GM19239 (cell line): ENCODE measurements at places on chromosomes 2 and 18.

DNA sequence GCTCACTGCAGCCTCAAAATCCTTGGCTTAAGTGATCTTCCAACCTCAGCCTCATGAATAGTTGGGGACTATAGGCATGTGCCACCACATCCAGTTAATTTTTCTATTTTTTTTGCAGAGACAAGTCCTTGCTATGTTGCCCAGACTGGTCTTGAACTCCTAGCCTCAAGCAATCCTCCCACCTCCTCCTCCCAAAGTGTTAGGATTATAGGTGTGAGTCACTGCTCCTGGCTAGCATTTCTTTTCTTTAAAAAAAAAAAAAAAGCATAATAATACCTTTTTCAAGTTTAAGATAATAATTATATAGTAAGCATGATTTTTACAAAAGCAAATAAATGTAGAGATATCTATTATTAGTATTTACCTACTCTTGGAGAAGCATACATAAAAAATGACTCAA is 36.1 kb downstream of the PPP4R1 start:
- DNase-seq = no peak

- DNase-seq = no peak
These were observed 35.5 kb downstream of the ZNF532 start for GRCh38 chr18:58900015-58900649.

DNA sequence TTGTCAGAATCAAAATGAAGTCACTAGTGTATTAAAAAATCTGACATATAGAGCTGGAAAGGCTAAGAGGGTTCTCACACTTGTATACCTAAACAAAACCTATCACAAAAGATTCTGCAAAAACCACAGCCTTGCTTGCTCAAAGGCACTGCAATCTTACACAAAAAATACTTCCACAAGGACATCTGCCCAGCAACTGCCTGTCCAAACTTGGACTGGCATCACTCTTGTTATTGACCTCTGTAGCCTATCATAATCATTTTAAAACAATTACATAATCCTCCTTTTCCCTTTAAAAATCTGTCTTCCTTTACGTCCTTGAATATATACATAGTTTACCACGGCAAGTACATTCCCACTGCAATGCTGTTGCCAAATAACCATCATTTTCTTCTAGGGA is 19.9 kb downstream of the CHMP3 start:
- no peak for DNase-seq

DNA sequence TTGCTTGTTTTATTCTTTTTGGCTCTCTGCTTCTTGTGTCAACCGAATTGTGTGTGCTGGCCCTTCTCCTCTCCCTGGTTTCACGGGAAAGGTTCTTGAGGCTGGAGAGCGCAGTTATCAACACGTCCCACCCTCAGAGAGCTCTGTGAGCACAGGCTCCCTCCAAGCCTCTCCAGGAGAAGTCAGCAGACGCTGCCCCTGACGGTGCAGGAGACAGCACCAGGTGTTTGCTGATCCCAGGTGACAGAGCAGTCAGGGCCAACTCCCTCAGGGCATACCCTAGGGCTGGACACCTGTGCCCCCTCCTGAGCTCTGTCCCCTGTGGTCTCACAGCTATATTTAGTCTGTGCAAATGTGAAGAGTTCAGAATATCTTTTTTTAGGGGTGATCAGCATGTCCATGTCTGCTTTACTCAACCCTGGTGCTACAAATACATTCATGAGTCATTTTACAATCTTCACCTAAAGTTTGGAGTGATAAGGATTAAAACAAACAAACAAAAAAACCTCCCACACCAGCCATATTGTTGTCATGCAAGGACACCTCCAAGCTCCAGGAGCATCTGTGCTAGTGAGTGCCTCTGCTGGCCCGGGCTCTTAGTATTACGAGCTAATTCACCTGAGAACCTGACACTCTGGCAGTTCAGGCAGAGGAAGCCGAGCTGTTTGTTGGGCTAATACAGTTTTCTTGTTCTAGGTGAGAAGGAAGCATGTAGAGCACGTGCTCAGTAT is 65.9 kb upstream of the TMEM200C start:
- DNase-seq = no peak

GRCh38 chr2:64327510-64328414 is 126.2 kb upstream of the LGALSL start:
- DNase-seq = no peak

DNA sequence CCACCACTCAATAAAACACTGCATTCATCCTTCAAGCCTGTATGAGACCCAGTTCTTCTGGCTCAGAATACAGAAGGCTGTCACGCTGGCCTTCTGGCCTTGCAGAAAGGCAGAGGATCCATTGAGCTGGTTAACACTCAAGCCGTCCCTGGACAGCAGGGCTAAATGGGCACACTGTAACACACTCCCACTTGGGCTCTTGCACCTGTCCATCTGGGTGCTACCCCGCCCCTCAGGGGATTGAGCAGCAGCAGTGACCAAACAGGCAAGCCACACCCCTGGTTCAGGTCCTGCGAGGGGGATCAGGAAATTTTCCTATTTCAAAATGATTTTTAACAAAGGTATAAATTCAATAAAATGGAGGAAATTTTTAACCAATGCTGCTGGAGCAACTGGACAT is 936.0 kb downstream of the CNTNAP5 start:
- DNase-seq = no peak

DNA sequence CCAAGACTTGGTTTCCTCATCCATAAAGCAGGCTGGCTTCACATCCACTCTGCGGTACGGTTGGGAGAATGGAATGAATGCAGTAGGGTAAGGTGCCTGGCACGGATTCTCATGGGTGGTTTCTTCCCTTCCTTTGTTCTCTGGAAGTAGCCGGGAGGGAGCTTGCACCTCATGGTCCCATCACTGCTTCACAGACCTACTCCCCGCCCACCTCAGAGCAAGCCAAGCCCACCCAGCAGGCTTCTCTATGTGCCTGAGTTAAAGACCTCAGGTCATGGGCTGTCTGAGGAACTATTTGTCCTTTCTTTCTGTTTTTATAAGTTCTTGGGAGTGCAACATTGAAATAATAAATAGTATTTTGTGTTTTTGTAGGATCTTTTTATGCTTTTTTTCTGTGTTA is 3.5 kb downstream of the DCDC2C start:
- no peak for DNase-seq

- DNase-seq = no peak
These were observed 77.1 kb upstream of the NARS1 start for GRCh38 chr18:57698571-57699276.

DNA sequence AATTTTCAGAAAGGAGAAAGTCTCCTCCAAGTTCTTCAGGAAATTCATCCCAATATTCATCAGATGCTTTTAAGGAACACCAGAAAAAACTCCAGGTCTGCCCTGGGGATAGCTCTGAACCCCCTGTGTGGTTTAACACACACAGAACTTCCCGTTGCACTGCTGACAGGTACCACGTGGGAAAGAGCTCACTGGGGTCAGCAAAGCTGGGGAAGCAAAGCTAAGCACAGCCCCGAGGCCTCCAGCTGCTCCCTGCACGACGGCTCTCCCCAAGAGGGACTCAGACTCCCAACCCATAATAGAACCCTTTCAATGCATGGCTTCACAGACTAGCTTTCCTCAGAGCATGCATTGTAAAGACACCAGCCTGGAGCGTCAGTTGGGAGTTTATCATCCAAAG is 28.0 kb downstream of the ADI1 start:
- DNase-seq = no peak

DNA sequence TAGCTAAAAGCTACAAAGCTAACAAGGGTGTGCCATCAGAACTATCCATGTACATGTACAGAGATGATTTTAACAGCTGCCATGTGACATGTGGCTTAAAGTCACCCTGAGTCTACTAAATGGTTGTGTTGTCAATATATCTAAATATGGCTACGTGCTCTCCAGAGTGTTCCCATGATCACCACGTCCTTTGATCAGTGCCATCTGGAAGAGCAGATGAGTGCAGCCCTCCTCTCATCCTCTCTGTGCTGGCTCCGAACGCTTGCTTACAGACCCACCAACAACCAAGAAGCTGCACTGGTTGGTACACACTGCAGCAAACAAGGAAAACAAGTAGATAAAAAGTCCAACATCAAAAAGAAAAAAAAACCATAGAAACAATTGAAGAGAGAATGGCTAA is 88.6 kb upstream of the NARS1 start:
- no peak for DNase-seq

GRCh38 chr2:3488855-3489763 is 30.2 kb downstream of the ADI1 start:
- no peak for DNase-seq

DNA sequence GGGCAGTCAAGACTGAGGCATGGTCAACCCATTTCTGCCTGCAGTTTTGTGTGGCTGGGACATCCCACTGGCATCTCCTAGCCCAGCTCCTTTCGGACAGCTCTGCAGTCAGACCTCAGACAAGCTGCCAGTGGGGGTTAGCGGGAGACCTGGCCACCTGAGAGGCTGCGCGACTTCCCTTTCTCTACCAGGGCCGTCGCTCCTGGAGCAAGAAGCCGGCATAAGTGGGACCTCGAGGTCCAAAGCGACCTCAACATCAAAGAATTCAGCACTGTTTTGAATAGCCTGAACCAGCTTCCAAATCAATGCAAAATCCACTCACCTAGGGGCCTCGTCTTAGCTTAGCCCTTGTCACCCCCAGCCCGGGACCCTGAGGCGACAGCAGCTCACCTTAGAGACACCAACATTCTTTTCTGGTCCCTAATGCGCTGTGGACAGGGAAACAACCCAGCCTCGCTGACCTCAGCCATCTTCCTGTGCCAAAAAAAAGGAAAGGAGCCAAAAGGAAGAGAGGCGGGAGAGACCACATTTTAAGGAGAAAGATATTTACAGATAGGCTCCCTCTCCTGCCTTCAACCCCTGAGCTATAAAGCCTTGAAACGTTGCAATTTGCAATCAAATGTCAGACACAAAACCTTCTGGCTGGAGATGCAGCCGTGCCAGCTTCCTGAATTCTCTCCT is 81.2 kb downstream of the GFPT1 start:
- no peak for DNase-seq

DNA sequence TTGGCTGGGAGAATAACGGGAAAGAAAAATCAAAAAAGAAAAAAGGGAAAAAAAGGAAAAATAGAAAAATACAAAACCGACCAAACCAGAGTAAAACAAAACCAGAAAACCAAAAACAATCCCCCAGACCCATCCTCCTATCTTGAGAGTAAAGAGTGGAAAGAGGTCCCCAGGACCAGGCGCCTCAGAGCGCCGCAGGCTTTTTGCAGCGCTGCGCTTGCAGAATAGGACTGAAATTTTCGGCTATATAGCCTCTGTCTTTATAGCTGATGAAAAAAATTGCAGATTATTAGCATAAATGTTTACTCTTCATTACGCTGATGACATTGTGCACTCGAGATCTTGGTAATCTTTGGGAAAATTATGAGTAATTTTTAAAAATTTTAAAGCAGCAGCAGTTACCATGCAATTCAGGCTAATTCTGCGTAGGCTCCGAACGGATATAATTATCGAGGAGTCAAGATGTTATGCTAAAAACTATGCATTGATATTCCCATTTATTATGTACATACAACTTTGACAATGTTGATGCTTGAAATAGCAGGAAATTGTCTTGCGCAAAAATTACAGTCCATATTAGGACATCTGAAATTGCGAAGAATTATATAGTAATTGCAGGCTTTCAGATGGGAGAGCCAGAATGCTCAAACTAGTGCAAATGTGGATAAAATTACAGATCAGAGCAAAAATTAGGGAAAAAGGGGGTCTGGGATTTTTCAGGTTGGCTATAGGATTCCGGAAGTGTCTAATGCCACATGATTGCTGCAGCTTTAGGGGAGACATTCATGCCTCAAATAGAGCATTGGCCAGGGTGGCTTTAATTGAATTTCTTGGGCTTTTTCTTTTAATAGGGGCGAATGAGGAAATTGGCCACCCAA is 8.3 kb downstream of the DLX1 start:
- no peak for DNase-seq

- no peak for DNase-seq
These were observed 219.7 kb downstream of the SLC4A10 start for GRCh38 chr2:161843936-161844335.

- no peak for DNase-seq
These were observed 75.6 kb upstream of the OTX1 start for GRCh38 chr2:62974999-62975398.

GRCh38 chr2:30931841-30932407 is 124.7 kb upstream of the CAPN13 start:
- no peak for DNase-seq

- DNase-seq = no peak
These were observed 9.9 kb upstream of the RAPGEF4 start for GRCh38 chr2:172725746-172726145.

- no peak for DNase-seq
These were observed 44.5 kb downstream of the EML6 start for GRCh38 chr2:54767921-54768320.

DNA sequence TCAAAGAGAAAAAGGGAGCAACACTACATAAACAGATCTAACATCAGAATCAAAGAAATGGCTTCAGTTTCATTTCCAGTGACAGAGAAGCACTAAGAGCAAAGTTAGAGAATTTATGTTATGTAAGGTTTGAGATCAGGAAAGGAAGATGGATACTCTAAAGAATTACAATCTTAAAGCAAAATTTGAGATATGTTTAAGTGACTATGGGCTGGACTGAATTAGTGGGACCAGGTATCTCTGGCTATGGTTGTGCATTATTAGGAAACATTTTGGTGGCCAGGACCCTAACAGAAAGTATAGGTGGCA is 208.2 kb downstream of the CCDC178 start:
- no peak for DNase-seq

DNA sequence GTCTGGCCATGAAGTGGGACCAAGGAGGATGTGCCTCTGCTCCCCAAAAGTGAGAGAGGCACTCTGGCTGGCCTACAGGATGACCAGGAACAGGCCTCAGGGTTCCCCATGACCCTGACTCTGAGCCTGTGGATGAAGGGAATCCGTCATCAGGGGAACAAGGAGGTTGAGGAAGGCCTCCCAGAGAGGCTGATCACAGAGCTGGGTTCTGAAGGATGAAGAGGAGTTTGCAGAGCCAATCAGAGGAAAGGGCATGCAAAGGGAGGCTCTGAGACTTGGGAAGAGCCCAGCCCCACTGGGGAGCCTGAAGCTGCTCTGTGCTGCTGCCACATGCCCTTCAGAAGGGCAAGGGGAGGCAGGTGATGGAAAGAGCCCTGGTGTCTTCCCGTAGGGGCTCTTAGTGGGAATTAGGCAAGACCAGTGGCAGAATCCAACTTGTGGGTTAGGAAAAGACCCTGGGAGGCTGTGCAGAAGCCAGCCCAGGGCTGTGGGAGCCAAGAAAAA is 141.3 kb upstream of the ID2 start:
- DNase-seq = no peak

DNA sequence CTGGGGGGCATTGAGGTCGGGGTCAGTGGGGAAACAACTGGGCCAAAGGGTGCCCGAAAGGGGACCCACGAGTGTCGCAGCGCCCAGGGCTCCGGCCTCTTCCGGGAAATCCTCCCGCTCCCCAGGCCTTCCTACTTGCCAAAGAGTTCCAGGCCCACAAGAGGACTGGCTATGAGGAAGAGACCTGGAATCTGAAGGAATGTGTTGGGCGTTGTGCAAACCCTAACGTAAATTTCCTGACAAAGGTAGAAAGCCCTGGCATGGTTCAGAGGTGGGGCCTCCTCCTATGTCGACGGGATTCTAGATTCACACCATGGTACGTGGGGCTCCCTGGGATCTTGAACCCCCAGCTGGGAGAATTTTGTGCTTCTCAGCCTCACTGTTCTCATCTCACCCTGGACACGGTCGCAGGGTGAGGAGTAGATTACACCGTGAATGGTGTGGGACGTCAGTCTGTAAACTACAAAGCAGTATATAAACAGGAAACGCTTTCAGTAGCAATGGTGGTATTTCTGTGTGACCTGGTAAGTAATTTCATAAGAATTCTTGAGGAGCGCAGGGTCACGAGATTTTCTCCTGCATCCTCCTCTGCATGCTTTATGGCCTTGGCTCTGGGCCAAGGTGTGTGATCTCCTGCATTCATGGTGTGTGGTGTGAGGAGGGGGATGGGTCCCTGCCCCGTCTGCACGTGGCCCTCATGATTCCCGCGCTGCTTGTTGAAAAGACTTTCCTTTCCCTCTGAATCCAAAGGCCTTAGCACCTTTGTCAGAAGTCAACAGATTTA is 868 bp downstream of the HSBP1L1 start:
- no peak for DNase-seq
